Left lung (tissue), 14 donors: ENCODE measurements at places on chromosomes 16 and 17. TPM values are rescaled to one million over a fixed set of nuclear protein-coding genes. Genes with fewer than 3 reads are reported as not detected.

The CDH13 gene
- 20.3 TPM for total RNA-seq

The PLA2G10 gene
- total RNA-seq: 3.7 TPM

The SLFN12 gene
- 28.0 TPM for total RNA-seq

The KRTAP1-1 gene
- total RNA-seq: not detected

The ALDH3A1 gene
- 4.7 TPM for total RNA-seq

The FN3K gene
- total RNA-seq: 17.7 TPM

The CCL4 gene
- 62.0 TPM for total RNA-seq

The TM4SF5 gene
- total RNA-seq: not detected

The ACAP1 gene
- 51.4 TPM for total RNA-seq

The UTS2R gene
- total RNA-seq: not detected

The ITFG1 gene
- total RNA-seq: 66.8 TPM

The KDM6B gene
- 37.6 TPM for total RNA-seq

The CD300LG gene
- total RNA-seq: 7.1 TPM

DNA sequence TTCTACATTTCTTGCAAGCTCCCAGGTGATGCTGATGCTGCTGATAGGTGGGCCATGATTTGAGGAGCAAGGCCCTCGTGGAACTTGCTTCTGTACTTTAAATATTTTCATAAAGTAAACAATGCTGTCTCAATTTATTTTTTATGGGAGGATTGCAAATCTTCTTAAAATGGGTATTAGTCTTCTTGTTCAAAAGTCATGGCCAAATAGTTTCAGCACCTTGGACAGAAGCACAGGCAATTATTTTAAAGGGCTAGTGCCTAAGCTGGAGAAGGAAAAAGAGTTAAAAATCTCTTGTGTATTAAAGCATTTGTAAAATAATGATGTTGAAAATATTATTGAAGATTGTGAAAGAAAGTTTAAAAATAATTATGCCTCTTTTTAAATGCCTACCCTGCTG is 50.5 kb downstream of the GPR139 start:
- no peak overlapping the region for H3K27ac ChIP-seq
- no peaks in the 10 kb centered on the region for H3K27me3 ChIP-seq
- no peak overlapping the region for H3K4me3 ChIP-seq
- no peaks in the 10 kb centered on the region for H3K36me3 ChIP-seq
- peak; percentile 13 for DNase-seq
- no peaks in the 10 kb centered on the region for H3K4me1 ChIP-seq

- H3K4me3 ChIP-seq: no peak overlapping the region
- H3K27ac ChIP-seq: no peak overlapping the region
- no peaks in the 10 kb centered on the region for H3K27me3 ChIP-seq
Measured at GRCh38 chr16:72856797-72857196, 191.1 kb downstream of the ZFHX3 start.

DNA sequence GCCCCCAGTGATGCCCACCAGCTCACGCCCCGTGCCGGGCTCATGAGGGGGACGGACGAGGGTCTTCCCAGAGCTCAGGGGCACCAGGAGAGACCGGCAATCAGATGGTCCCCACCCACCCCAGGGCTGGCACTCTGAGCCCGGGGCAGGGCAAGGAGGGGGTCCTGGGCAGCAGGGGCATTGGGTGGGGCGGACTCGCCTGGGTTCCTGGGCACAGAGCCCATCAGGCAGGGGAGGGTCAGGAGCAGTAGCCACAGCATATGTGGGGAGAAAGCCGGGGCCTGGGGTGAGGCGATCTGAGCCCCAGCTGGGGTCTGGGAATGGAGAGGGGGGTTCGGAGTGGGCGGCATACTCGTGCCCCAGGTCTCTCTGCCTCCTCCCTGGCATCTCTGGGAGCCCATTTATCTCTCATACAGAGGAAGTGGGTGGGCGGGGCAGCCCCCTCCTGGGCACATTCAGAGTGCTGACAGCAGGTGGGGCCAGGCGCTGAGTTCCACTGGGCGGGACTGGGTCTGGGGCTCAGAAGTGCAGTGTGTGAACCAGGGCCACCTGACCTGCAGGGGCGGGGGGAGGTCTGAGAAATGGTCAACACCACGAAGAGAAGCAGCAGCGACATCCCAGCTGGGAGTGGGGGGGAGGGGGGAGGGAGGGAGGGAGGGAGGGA is 20.5 kb upstream of the UBE2I start:
- H3K4me1 ChIP-seq: no peaks in the 10 kb centered on the region
- H3K4me3 ChIP-seq: no peak overlapping the region
- DNase-seq: no peak
- H3K27ac ChIP-seq: no peak overlapping the region
- peaks cover 24% of the 10 kb centered on the region for H3K27me3 ChIP-seq

DNA sequence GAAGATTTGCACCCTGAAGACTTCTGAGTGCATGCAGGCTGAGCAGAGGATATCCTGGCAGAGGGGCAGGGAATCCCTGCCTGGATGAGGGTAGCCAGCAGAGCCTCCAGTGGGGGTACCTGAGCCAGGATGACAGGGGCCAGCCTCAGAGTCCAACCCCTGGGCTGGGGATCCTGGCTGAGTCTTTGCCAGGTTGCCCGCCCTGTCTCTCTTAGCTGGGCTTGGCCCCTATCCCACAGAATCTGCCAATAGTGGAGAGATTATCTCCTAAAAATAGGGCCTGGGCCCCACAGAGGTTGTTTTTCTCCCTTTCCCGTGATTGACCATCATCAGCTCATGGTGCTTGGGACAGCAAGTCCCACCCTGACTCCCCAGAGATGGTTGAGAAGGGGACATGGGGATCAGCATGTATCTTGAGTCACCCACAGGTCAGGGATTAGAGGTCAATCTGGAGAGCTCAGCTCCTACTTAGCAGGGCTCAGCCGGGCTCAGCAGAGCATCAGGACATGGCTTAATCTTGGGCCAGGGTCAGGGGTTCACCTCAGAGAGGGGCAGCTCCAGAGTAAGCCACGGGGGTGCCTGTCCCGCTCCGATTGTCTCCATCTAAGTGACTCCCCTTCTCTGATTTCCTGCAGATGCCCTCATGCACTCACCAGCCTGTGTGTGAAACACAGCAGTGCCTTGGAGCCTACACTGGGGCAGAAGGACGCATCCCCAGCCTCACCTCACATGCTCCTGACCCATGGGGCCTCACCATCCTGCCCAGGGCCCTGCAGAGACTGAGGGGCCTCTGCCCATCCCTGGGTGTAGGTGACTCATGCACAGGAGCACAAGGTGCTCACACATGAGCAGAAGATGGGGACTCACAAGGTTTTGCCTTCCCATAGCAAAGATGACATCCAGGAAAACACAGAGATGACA is 11.5 kb downstream of the CDH16 start:
- H3K4me1 ChIP-seq: no peaks in the 10 kb centered on the region
- no peaks in the 10 kb centered on the region for H3K36me3 ChIP-seq
- no peak overlapping the region for H3K4me3 ChIP-seq
- H3K27me3 ChIP-seq: no peaks in the 10 kb centered on the region
- DNase-seq: no peak

GRCh38 chr16:50550035-50550434 is 1.8 kb downstream of the NKD1 start:
- H3K4me1 ChIP-seq: no peaks in the 10 kb centered on the region
- no peaks in the 10 kb centered on the region for H3K36me3 ChIP-seq
- peaks cover 62% of the 10 kb centered on the region for H3K27me3 ChIP-seq
- no peak overlapping the region for H3K27ac ChIP-seq

- no peaks in the 10 kb centered on the region for H3K36me3 ChIP-seq
- H3K27ac ChIP-seq: peak within 1 kb of the TSS; percentile 95
- H3K4me1 ChIP-seq: peaks cover 61% of the 10 kb centered on the region
- H3K4me3 ChIP-seq: peak within 1 kb of the TSS; percentile 98
- DNase-seq: peak; percentile 57
Measured at GRCh38 chr16:67847064-67847861, at the start of gene CENPT. Gene CENPT (minus strand): TSS chr16:67847693. CDS start chr16:67833859, 13,834 bp downstream.

- H3K27ac ChIP-seq: no peak overlapping the region
- DNase-seq: no peak
- no peaks in the 10 kb centered on the region for H3K27me3 ChIP-seq
- H3K4me1 ChIP-seq: no peaks in the 10 kb centered on the region
- H3K36me3 ChIP-seq: no peaks in the 10 kb centered on the region
- H3K4me3 ChIP-seq: no peak overlapping the region
Measured at GRCh38 chr17:55649957-55650597, 72.6 kb downstream of the TMEM100 start.

DNA sequence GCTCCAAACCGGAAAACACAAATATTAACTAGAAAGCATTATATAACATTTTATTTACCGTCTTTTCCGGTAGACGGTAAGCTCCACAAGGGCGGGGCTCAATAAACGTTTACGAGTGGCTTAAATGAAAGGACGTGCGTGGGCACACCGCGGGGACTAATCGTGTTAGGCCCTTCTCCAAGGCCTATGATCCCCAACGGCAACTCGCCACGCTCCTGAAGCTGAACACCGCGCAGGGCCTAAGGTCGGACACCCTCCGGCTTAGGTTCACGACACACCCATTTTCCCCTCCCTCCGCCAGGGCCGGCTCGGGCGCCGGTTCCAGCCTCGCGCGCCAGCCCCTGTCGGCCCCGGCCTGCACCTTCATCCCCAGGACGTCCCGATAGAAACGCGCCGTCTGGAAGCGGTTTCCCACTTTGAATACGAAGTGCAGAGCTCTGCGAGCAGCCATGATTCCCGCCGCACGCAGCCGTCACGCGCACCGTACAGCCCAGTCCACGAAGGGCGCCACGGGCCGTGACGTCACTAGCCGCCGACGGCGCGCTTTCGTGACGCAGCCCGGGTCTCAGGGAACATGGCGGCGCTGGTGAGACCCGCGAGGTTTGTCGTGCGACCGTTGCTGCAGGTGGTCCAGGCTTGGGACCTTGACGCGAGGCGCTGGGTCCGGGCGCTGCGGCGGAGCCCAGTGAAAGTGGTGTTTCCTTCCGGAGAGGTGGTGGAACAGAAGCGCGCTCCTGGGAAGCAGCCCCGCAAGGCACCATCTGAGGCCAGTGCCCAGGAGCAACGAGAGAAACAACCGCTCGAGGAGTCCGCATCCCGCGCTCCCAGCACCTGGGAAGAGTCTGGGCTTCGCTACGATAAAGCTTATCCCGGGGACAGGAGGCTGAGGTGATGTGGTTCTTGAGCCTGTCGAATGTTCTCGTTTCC is at the start of the genes GLOD4 and MRM3:
Gene GLOD4 (minus strand): TSS at position 476 of the 927 bp plus-strand sequence. CDS start 25 bp downstream, at position 451.
Gene MRM3 (plus strand): TSS at position 549 of the 927 bp plus-strand sequence. CDS start 26 bp downstream, at position 575.
- peak; percentile 92 for DNase-seq

DNA sequence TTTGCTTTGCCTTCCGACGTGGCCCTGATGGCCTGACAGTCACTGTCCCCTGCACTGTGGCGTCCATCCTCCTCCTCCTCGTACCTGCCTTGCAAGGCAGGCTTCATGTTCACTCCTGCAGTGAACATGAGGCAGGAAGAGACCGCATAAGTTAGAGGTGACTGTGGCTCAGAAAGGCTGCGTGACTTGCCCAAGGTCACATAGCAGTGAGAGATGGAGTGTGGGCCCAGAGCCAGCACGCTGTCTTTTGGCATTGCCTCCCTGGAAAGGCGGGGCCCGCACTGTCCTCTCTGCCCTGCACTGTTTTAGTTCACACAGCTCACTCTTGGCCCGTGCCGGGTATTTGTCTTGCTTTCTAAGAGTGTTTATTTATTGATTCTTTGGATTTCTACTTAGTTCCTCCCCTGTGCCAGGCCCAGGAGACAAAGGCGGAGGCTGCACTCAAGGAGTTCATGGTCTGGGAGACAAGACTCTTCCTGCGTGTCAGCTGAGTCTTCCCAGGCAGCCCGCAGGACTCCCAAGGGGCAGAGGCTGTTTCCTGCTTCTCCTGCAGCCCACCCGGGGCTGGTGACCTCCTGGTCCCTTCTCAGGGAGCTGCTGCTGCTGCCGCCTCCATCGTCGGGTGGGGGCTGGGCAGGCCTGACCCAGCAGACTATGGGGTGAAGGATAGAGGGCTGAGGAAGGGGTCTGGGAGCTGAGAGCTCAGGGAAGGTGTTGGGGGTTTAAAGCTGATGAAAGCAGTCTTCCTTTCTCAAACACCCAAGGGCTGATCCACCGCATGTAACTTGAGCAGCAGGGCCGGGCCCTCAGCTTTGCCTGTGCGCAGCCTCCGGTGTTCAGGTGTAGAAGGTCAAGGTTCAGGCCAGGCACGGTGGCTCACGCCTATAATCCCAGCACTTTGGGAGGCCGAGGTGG is 12.7 kb downstream of the CYGB start:
- H3K27me3 ChIP-seq: no peaks in the 10 kb centered on the region
- H3K27ac ChIP-seq: no peak overlapping the region
- peaks cover 40% of the 10 kb centered on the region for H3K4me1 ChIP-seq

DNA sequence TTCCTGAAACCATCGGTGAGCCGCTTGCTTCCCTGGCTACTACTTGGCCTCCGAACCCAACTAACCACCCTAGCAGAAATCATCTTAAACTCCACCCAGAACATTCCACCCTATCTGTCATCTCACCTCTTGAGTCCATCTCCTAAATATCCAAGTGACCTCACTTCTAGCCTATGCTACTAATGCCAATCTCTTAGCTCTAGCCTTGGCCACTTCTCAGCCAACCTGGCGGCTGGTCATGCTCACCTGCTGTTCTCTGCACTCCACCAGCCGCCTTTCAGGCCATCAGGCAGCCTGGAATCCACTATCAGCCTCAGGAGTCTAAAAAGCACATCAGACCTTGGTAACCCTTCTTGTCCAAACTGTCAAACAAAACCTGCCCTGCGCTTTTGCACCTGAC is 11.9 kb upstream of the CYTH1 start:
- no peak overlapping the region for H3K4me3 ChIP-seq
- peaks cover 59% of the 10 kb centered on the region for H3K36me3 ChIP-seq
- H3K27ac ChIP-seq: no peak overlapping the region
- H3K4me1 ChIP-seq: peaks cover 15% of the 10 kb centered on the region
- H3K27me3 ChIP-seq: no peaks in the 10 kb centered on the region

- no peaks in the 10 kb centered on the region for H3K4me1 ChIP-seq
- no peaks in the 10 kb centered on the region for H3K36me3 ChIP-seq
- no peaks in the 10 kb centered on the region for H3K27me3 ChIP-seq
- no peak overlapping the region for H3K4me3 ChIP-seq
- no peak overlapping the region for H3K27ac ChIP-seq
- no peak for DNase-seq
Measured at GRCh38 chr17:40596261-40596919, 31.1 kb upstream of the CCR7 start.

- H3K4me1 ChIP-seq: peaks cover 37% of the 10 kb centered on the region
- H3K36me3 ChIP-seq: no peaks in the 10 kb centered on the region
- no peaks in the 10 kb centered on the region for H3K27me3 ChIP-seq
- H3K27ac ChIP-seq: peak overlapping the region; percentile 89
- H3K4me3 ChIP-seq: peak overlapping the region; percentile 97
Measured at GRCh38 chr16:3609895-3610697, 1.3 kb downstream of the SLX4 start.

DNA sequence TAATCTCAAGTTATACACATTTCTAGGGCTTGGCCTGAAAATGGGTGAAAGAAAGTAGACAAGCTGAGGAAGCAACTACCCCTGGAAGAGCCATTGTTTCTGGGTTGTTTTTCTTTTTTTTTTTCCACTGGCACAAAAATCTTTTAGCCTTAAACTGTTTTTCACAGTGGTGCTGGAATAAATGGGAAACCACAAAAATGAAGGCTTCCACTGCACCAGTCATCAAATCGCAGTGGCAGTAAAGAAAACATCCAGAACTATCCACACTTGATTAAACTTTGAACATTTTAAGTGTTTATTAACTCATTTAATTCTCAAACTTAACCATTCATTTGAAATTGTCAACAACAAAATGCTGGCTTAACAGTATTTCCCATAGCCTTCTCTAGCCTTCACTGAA is 14.3 kb downstream of the CMTM4 start:
- no peak for DNase-seq
- H3K27ac ChIP-seq: no peak overlapping the region
- no peaks in the 10 kb centered on the region for H3K4me1 ChIP-seq
- no peaks in the 10 kb centered on the region for H3K36me3 ChIP-seq
- no peak overlapping the region for H3K4me3 ChIP-seq
- H3K27me3 ChIP-seq: no peaks in the 10 kb centered on the region

GRCh38 chr17:320139-320538 is 32.5 kb downstream of the RPH3AL start:
- H3K27me3 ChIP-seq: no peaks in the 10 kb centered on the region
- H3K27ac ChIP-seq: no peak overlapping the region
- peaks cover 24% of the 10 kb centered on the region for H3K36me3 ChIP-seq
